ENCODE measurements at places on chromosomes 6 and 20.

GRCh38 chr20:62830251-62830650 lies 13.4 kb downstream of the COL9A3 start:
- DNase-seq, result no peak

GRCh38 chr20:20664795-20665589 lies 47.5 kb downstream of the RALGAPA2 start:
- DNase-seq, result no peak

- DNase-seq, result no peak
These were observed 84.7 kb upstream of the ADGRF1 start for GRCh38 chr6:47126647-47127391.

DNA sequence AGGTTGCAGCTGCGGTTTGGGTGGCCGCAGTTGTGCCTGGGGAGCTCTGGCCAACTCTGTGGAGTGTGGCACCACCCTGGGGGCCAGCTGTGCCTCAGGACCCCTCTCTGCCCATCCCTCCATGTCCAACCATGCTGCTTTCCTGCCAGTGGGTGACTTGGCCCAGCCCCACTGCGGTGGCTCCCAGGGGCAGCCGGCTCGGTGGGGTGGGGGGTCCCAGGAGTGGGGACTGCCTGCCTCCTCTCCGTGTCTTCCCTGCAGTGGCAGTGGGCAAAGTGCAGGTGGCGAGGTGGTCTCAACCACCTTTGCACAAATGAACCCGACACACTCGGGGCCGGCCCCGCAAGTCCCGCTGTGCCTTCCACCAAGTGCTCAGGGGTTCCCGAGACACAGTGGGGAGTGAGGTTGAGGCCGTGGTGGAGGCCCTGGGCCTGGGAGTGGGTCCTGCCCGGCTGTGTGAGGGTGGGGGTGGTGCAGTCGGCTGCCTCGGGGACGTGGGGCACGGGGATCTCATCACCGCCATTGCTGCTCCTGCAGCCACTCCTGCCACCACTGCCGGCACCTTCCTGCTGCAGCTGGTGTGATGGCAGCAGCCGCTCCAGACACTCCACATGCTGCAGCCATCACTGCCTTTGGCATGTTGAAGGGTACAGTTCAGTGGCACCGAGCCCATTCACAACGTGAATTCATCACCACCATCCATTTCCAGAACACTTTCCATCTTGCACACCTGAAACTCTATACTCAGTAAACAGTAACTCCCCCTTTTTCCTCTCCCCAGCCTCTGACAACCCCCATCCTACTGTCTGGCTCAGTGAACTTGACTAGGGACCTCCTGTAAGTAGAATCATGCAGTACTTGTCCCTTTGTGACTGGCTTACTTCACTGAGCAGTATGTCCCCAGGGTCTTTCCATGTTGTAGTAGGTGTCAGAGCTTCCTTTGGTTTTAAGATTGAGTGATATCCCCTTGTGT lies 10.7 kb upstream of the SLCO4A1 start:
- no peak for DNase-seq

- no peak for DNase-seq
These were observed 205.2 kb downstream of the BMP7 start for GRCh38 chr20:57061051-57061900.

- no peak for DNase-seq
These were observed 85.2 kb downstream of the SHLD1 start for GRCh38 chr20:5835321-5835821.

- peak; percentile 54 for DNase-seq
These were observed 49.3 kb downstream of the PRR18 start for GRCh38 chr6:166258854-166259276.

- peak; percentile 6 for DNase-seq
These were observed 8.9 kb downstream of the SLC16A10 start for GRCh38 chr6:111096246-111096645.

GRCh38 chr6:100463630-100464161 lies 1.0 kb downstream of the SIM1 start:
- no peak for DNase-seq

DNA sequence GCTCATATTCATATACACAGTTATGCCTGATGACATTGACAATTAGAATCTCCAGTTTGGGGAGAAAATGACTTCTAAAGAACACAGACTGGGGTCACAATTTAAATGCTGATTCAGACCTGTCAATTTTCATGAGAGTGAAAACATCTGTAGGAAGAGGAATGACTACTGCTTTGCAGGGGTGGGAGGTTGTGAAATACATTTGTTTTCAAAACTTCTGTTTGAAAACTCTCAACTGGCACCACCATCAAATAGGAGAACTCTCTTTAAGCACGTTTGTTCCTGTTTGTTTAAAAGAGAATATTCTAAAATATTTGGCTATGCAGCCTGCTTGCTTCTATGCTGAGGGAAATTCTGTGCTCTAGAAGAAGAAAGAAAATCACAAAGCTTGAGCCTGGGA lies 50.8 kb upstream of the ADGRF5 start:
- DNase-seq, result no peak

DNA sequence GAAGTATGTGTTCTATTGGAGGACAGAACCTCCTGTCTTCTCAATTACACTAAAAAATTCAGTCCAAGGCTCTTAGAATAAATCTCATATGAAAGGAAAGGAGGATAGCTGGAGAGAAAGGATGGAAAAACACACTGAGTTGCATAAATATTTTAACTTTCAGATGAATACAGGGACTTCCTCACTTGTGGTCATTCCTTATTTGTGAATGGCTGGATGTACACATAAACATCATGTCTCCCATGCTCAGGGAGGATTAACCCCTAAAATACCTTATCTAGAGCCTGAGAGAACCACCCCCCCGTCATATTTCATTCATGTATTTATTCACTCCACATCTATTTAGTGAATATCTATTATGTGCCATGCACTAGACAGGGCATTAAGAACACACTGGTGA lies 217.6 kb upstream of the CITED2 start:
- no peak for DNase-seq
